ENCODE measurements at places on chromosomes 5 and 9.

DNA sequence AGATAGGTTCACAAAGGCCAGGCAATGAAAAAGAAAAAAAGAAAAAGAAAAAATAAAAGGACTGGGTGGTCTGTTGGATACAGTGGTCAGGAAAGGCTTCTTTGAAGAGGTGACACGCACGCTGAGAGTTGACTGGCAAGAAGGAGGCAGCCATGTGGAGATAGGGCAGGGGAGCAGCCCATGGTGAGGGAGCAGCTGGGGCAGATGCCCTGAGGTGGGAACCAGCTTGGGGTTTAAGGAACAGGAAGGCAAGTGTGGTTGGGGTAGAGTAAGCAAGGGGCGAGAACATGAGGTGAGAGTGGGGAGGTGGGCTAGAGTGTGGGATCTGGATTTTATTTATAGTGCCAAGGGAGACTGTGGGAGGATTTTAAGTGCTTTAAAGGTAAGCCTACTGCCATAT lies 6.8 kb downstream of the ENHO start:
- DNase-seq, result no peak

DNA sequence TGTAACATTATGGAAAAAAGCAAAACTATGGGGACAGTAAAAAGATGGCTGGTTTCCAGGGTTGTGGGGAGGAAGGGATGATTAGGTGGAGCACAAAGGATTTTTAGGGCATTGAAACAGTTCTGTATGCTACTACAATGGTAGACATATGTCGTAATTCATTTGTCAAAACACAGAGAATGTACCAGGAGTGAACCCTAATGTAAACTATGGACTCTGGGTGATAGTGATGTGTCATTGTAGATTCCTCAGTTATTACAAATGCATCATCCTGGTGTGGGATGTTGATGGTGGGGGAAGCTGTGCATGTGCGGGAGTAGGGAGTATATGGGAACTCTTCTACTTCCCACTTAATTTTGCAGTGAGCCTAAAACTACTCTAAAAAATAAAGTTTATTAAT lies 135.0 kb upstream of the GABRP start:
- no peak for DNase-seq

GRCh38 chr5:80269991-80270438 lies 14.2 kb upstream of the SERINC5 start:
- no peak for DNase-seq

GRCh38 chr5:4348919-4349318 lies 753.3 kb downstream of the IRX1 start:
- DNase-seq, result no peak

DNA sequence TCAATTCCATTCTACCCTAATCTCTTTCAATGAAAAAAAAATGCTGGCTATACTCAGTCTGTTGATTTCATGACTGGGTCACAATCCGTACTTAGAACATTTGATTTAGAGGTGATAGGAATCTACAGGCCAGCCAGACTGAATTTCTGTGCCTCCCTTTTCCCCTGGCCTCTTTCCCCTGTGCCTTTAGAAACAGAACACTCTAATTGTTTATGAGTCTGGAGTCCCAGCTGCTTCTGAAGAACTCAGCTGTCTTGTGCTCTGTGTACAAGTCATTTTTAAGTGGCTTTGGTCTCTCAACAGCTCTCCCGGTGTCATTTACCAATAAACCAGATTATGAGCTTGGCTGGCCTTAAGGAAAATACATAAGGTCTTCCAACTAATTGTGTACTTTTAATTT lies 94.1 kb upstream of the ITGA2 start:
- no peak for DNase-seq

DNA sequence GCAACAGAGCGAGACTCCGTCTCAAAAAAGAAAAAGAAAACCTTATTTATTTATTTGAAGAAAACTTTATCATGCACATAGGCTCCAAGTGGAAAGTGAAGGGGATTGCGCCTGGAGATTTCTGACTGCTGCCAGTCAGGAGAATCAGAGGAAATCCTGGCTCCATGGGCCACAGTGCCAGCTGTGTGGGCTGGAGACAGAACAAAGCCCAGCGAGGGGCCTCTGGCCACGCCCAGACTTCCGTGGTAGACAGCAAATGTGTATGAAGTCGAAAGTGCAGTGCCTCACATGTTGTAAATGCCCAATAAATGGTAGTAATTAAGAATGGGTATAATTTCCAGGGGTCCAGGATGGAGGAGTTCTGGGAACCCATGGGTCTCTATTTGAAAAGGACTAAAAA lies 75.8 kb upstream of the WWC1 start:
- DNase-seq, result no peak

GRCh38 chr9:70535546-70536323 lies 121.3 kb upstream of the KLF9 start:
- no peak for DNase-seq

- DNase-seq, result peak; percentile 8
These were observed 27.0 kb downstream of the MSX2 start for GRCh38 chr5:174751154-174752000.

DNA sequence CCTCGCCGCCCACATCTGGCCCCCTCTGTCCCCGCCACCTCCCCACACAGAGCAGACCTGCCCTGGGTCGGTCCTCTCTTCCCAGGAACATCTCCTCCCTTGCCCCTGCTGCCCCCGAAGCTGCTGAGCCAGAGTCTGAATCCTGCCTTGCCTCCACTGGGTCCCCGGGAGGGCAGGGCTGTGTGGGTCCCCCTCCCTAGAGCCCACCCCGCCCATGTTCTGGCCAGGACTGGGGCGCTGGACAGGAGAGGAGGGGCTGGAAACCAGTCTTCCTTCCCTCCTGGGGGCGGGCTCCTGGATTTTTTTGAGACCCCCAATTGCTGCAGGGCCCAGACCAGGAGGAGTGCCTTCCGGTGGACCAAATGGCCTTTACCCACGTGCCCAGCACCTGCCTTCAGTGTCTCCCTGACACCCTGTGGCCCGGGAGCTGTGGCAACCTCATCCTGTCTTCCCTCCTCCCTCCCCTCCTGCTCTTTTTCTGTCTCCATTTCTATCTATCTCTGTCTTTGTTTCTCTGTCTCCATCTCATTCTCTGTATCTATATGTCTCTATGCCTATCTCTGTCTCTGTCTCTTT lies 12.1 kb downstream of the MRPL36 start:
- no peak for DNase-seq

GRCh38 chr9:131677444-131678180 lies 62.3 kb downstream of the RAPGEF1 start:
- DNase-seq, result no peak

DNA sequence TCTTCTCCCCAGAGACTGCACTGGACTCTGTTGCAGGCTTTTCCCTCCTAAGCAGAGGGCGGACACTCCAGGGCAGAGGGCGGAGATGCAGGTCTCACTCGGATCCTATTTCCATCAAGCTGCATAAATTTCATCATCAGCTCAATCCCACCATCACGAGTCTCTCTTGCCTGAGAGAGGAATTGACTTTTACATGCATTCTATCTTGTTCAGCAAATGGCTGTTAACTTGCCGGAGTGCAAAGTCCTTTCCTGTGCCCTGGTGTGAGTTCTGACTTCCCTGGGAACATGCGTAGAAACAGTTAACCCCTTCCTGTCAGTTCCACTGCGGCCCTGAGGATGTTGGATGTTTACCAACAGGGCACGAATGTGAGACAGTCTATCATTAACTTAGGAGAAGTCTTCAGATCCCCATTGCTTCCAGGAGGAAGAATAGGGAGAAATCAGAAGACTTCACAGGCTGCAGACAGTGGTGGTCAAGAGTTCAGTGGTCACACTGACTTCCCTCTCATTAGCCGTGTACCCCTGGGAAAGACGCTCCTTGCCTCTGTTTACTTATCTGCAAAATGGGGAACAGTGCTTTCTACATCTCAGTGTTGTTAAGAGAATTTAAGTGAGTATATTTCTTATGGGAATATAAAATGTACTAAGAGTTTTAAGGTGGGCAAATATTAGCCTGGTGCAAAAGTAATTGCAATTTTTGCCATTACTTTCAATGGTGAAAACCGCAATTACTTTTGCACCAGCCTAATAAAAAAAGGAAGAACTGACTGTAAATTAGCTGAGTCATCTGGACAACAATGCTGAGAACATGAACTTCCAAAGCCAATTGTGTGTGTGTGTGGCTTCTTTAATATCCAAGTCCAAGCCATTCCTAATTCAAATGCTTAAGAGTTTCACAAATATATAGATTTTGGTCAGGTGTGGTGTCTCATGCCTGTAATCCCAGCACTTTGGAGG lies 248.0 kb downstream of the DRD1 start:
- no peak for DNase-seq

GRCh38 chr5:172383191-172383802 lies 71.0 kb downstream of the SH3PXD2B start:
- no peak for DNase-seq

DNA sequence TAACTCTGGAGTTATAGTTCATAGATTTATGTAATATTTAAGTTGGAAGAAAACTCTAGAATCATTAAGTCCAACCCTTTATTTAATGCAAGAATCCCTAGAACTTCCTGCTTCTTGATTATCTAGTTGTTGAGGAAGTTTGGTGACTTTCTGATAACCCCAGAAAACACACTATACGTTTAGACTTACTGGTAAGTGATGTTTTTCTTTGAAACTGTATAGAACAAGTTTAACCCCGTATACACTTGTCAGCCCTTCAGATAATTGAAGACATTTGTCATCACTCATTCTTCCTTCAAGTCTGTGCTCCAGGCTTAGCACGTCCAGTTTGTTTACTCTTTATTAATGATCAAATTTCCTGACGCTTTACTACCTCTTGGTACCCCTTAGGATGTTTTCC lies 9.0 kb downstream of the NDUFS4 start:
- no peak for DNase-seq

DNA sequence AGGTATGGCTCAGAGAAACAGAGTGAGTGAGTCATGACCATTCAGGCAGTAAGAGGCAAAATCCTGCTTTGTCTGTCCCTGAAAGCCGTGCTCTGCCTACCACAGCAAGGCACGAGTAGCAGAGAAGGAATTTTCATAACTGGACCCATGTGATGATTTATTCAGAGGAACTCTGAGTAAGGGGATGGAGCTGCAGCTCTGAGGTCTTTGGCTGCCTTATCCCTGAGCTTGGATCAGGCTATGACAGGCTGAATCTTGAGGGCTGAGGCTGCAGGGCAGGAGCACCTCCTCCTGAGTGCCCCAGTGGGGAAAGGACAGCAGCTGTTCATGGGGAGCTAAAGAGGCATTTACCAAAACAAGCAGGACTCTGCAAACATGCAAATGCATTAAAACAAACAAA lies 183.4 kb downstream of the PAPPA start:
- no peak for DNase-seq

DNA sequence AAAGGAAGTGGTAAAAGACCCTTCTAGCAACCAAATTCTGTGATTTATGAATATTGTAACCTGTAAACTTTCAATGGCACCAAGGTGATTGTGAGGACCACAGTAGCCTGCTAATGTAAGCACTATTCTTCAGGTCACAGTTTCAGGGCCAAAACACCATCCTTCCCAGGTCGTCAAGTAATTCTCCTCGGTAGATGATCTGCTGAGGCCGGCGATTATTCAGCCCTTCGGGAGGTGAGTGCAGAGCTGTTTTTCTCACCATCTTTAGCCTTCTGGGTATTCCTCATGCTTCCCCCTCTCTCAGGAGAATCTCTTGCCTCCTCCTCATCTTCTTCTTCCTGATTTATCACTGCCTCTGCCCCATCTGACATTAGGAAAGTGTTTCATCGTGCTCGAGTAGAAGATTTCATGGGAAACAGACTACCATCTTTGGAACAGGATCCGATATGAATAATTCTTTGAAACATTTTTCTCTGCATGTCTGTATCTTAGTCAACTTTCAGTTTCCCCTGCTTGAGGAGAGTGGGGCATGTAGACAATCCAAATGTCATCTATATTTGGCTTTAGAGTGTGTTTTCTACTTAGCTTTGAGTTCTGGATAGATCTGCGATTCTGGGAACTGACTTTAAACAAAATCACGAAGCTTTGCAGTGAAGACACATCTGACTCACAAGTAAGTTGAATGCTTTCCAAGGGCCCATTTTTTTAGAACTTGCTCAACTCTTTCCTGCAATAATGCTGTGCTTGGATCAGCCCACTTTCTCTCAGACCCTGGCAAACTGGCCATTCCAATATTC lies 173.9 kb downstream of the AOPEP start:
- no peak for DNase-seq

- DNase-seq, result peak; percentile 91
These were observed at the start of gene SLC31A2 for GRCh38 chr9:113150670-113151611. TSS of gene SLC31A2 (plus strand) at chr9:113151007. CDS start at chr9:113151075, 68 bp downstream.

GRCh38 chr5:180609817-180610550 lies 18.7 kb upstream of the SCGB3A1 start:
- no peak for DNase-seq

DNA sequence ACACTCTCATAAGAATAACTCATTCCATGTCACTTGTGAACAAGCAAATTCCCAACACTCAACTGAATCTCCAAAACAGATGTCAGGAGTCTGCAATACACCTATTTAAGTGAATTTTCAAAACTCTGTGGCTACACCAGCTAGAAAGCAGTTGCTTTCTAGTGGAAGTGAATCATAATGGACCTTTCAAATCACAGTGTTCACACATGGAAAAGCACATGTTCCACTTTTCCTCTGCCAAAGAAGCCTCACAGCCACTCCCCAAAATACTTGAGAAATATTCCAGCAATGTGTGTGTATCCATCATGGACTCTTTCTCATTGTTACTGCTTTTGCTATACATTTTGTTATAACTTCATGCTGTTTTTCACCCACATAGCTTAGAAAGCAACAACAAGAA lies 17.4 kb downstream of the MARCHF3 start:
- no peak for DNase-seq

- DNase-seq, result no peak
These were observed 76.2 kb upstream of the COL5A1 start for GRCh38 chr9:134565316-134565915.

DNA sequence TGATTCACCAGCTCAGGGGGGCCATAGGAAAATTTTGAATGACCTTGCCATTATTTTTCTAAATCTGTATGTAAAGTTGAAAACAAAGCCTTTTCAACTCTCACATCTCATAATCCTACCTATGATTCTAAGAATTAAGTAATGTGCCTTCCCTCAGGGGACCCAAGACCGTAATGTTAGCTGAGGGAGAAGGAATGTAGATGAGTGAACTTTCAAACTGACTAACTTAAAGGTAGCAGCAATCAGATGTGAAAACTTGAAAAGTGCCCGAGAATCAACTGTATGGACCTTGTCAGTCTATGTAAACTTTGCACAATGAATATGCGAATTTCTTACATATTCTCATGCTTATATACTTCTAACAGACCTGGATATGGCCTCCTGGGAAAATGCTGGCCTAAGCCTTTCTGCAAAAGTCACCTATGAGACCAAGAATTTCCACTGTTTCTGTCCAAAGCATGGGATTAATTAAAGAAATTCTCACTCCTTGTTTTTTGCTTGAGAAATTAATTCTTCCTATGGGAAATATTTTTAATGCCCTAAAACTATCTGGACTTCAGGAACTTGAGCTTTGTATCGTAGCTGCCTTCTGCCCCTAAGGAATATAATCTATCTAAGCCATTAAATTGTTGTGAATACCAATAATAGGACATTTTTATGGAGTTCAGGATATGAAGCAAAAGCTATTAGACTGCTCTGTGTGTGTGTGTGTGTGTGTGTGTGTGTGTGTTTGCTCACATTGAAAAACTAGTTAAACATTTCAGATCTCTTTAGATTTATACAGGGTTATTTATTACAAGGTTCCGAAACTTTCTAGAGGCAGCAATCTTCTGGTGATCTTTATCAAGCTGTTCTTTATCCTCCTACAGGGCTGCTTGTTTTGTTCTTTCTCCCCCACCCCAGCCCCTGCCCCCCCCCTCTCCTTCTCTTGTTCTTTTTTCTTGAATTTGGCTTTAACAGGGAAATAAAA lies 169.1 kb upstream of the CLINT1 start:
- no peak for DNase-seq
